Activated T-cell treated with anti-CD3 and anti-CD28 coated beads, Interleukin-2, amount 50 U/mL, for 1 hour (primary cell): ENCODE measurements at places on chromosomes 5 and 9.

DNA sequence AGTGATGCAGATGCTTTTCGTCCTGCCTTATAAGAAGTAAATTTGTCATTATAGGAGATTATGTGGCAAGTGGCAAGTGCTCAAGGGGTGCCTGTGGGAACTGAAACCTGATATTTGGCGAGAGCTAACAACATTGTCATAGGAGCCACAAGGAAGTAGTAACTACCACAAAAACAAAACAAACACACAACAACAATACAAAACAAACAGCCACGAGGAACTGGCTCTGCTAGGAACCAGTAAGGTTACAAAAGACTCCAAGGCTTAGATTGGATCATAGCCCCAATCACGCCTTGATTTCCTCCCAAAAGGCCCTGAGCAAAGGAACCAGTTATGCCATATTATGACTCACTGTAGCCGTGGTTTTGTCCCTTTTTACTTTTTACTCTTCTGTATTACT lies 1045.2 kb downstream of the CDH12 start:
- no peak for DNase-seq

DNA sequence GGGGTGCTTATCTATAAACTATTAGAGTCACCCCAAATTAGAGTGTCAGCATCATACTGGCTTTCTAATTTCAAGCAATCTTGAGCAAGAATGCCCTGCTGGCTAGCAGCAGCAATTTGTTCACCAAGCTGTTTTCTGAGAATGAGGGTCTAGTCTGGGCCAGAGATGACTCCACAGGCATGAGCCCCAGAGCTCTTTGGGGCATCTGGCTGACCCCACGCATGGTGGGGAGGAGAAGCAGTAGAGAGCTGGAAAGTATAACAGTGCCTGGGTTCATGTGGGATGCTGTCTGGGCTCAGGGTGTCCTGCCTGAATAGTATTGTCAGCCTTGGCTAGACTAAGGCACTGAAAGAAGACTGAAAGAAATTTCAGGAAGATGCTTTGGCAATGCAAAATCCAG lies 64.9 kb downstream of the C6 start:
- no peak for DNase-seq

GRCh38 chr9:118422508-118422907 lies 718.3 kb downstream of the TLR4 start:
- DNase-seq, result no peak

DNA sequence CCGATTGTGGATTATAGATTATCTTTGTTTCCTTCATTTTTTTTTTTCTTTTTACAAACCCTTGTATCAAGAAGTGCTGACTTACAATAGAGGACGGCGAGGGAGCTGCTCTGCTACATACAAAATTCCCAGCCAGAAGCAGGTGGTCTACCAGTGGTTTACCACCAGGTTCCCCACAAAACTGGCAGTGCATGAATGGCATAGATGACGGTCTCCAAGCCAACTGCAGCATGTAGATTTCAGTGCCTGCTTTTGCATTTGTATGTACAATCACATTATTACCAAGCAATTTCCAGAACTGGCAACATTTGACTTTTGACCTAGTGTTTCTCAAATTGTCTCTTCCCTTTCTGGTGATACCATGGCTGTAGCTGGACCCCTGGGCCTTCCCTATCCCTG lies 84.0 kb downstream of the ACER2 start:
- DNase-seq, result no peak

GRCh38 chr9:20604562-20604961 lies 17.7 kb downstream of the MLLT3 start:
- no peak for DNase-seq

- DNase-seq, result no peak
These were observed 101.0 kb downstream of the STARD4 start for GRCh38 chr5:111411301-111411700.

DNA sequence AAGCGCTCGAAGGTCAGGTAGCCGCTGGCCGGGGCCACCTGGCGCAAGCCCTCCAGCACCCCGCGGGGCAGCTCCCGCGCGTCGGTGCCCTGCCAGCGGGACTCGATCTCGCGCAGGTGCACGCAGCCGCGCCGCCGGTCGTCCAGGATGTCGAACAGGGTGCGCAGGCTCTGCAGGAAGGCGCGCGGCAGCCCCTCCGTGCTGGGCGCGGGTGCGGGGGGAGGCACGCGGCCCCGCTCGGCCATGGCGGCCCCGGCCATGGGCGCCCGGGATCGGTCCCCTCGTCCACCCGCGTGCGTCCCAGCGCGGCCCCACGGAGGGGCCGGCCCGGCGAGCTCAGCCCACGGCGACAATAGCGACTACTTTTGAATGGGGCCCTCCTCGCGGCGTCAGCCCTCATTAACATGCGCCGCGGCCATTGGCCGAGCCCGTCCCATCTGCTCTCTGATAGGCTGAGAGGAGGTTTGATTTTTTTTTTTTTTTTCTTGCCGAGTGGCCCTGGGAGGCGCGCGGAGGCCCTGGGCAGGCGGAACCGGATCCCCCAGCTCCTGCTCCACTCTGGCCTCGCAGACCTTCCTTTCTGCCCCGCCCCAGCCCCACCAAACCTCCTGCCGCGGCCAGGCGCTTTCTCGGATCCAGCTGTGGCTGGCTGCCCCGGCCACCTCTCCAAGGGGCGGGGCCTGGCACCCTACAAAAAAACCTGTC lies at the start of gene SAPCD2:
TSS of gene SAPCD2 (minus strand) at position 357 of the 705 bp plus-strand sequence. CDS start at position 260, 97 bp downstream.
- peak; percentile 83 for DNase-seq
